ENCODE measurements at places on chromosomes 11 and 22.

- peak; percentile 35 for DNase-seq
Measured at GRCh38 chr22:29359469-29359868, 28.9 kb downstream of the AP1B1 start.

GRCh38 chr22:49899530-49899929 lies 18.7 kb downstream of the ALG12 start:
- no peak for DNase-seq

GRCh38 chr11:35246745-35247144 lies 107.8 kb downstream of the CD44 start:
- DNase-seq, result no peak

GRCh38 chr11:17853280-17853679 lies 118.7 kb downstream of the KCNC1 start:
- DNase-seq, result no peak

GRCh38 chr22:39802682-39803081 lies 90.9 kb downstream of the ENTHD1 start:
- DNase-seq, result no peak

- DNase-seq, result no peak
Measured at GRCh38 chr22:21000207-21000986, 1.5 kb downstream of the THAP7 start.

All from urothelium cell line (cell line).